ENCODE measurements at places on chromosomes 2 and 18. TPM values are rescaled to one million over a fixed set of nuclear protein-coding genes. Genes with fewer than 3 reads are reported as not detected.

DNA sequence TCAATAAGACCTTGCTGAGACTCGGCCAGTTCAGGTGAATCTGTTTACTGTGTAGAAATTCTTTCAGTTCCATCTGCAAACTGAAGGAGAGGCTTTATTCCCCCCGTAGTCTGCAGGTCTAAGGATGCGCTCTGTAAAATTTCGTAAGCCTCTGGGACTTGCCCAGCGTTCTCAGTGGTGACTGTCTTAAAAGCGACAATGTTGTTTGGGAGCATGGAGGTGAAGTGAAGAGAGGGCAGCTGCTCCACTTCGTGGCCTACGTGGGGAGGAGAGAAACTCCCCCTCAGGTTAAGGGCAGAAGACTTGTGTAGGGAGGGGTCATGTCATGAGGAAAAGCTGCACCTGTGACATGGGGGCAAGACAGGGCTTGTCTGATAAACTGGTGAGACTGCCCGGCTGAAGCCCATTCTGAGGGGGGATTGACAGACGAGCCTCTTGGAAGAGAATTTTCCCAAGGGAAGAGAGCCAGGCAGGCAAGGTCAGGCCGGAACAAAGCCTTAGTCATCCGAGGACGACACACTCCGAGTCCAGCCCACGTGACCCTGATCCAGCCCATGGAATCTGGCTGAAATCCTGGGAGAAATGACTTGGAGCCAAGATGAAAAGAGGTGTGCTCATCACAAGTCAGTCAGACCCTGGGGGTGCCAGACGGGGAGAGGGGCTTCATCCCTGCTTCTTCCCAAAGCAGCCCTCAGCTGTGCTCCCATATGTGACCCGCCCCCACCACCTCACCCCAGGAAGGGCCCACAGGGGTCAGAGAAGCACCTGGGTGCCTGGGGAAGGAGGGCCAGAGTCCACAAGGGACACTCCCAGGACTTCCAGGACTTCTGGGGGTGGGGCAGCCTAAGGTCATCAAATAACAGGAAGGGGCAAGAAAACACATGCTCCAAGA, 88.5 kb upstream of the SH3BP4 start:
- peaks cover 23% of the 10 kb centered on the region for H3K4me1 ChIP-seq
- no peaks in the 10 kb centered on the region for H3K36me3 ChIP-seq
- H3K27me3 ChIP-seq, result no peaks in the 10 kb centered on the region
- H3K4me3 ChIP-seq, result no peak overlapping the region
- DNase-seq, result peak; percentile 35
- H3K27ac ChIP-seq, result no peak overlapping the region

GRCh38 chr2:179037807-179038206, 12.1 kb downstream of the CCDC141 start:
- DNase-seq, result no peak
- H3K27me3 ChIP-seq, result no peaks in the 10 kb centered on the region
- no peaks in the 10 kb centered on the region for H3K4me1 ChIP-seq
- no peak overlapping the region for H3K4me3 ChIP-seq

DNA sequence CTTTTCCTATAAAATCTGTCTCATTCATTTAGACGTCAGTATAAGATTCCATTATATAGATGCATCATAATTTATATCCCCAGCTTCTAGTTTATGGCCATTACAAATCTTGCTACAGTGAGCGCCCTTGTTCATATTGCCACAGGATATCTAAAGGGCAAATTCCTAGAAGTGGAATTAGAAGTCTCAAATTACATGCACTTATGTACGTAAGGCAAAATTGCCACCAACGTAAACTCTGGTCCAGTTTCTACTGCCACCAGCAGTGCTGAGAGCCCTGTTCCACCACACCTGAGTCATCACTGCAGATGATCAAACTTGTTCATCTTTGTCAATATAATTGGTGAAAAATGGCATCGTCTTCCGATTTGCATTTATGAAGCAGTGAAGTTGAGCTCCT, 90.9 kb upstream of the ID2 start:
- DNase-seq, result no peak
- no peaks in the 10 kb centered on the region for H3K27me3 ChIP-seq
- H3K4me1 ChIP-seq, result no peaks in the 10 kb centered on the region
- H3K36me3 ChIP-seq, result no peaks in the 10 kb centered on the region

GRCh38 chr2:216540920-216541319, 42.3 kb downstream of the RPL37A start:
- no peak overlapping the region for H3K4me3 ChIP-seq
- no peaks in the 10 kb centered on the region for H3K36me3 ChIP-seq
- H3K4me1 ChIP-seq, result peaks cover 39% of the 10 kb centered on the region
- no peak for DNase-seq
- H3K27ac ChIP-seq, result peak overlapping the region; percentile 81

GRCh38 chr2:230941202-230942180, 16.4 kb upstream of the GPR55 start:
- no peak overlapping the region for H3K4me3 ChIP-seq
- no peak overlapping the region for H3K27ac ChIP-seq
- no peaks in the 10 kb centered on the region for H3K36me3 ChIP-seq
- no peak for DNase-seq
- H3K27me3 ChIP-seq, result no peaks in the 10 kb centered on the region

DNA sequence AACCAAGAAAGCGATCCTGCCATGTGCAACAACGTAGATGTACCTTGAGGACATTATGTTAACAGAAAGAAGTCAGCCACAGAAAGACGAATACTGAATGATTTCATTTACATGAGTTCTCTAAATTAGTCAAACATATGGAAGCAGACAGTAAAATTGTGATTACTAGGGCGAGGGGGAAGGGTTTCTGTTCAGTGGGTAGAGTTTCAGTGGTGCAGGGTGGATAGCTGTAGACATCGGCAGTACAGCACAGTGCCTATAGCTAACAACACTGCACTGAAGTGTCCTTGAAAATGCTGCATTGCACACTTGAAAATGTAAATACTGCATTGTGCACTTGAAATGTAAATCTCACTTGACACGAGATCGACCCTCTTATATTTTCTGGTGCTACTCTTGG, 275.3 kb downstream of the GALR1 start:
- no peak overlapping the region for H3K27ac ChIP-seq
- H3K4me1 ChIP-seq, result no peaks in the 10 kb centered on the region
- H3K36me3 ChIP-seq, result no peaks in the 10 kb centered on the region
- no peak overlapping the region for H3K4me3 ChIP-seq
- no peak for DNase-seq

- no peaks in the 10 kb centered on the region for H3K27me3 ChIP-seq
- H3K4me3 ChIP-seq, result no peak overlapping the region
- H3K27ac ChIP-seq, result no peak overlapping the region
These were observed 97.4 kb upstream of the UBE2E3 start for GRCh38 chr2:180882959-180883358.

GRCh38 chr2:24088821-24089359, 4.3 kb upstream of the TP53I3 start:
- H3K27ac ChIP-seq, result no peak overlapping the region
- H3K4me3 ChIP-seq, result no peak overlapping the region
- H3K4me1 ChIP-seq, result peaks cover 4% of the 10 kb centered on the region
- peaks cover 6% of the 10 kb centered on the region for H3K36me3 ChIP-seq

DNA sequence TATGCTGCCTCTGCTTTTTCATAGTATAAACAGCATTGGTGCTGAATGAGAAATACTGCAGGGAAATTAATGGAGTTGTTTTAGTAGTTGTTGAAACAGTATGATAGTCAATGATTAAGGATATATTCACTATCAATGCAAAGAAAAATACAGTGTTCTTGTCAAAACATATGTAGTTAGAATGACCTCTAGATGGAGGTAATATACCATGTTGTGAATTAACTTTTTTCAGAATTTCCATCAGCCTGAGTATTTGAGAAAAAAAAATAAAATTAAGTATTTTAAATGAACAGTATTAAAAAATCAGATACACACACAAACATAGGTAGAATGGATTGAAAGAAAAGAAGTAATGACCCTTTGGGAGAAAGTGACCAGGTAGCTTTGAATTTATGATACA, 59.5 kb downstream of the RMDN2 start:
- DNase-seq, result no peak
- H3K27me3 ChIP-seq, result no peaks in the 10 kb centered on the region
- H3K36me3 ChIP-seq, result no peaks in the 10 kb centered on the region
- H3K4me3 ChIP-seq, result no peak overlapping the region
- no peaks in the 10 kb centered on the region for H3K4me1 ChIP-seq
- no peak overlapping the region for H3K27ac ChIP-seq

GRCh38 chr2:1253629-1254028, 159.6 kb upstream of the TPO start:
- no peak overlapping the region for H3K27ac ChIP-seq
- no peak overlapping the region for H3K4me3 ChIP-seq
- no peaks in the 10 kb centered on the region for H3K36me3 ChIP-seq
- no peaks in the 10 kb centered on the region for H3K4me1 ChIP-seq

GRCh38 chr2:20100711-20101110, 49.3 kb upstream of the LAPTM4A start:
- H3K4me1 ChIP-seq, result peaks cover 8% of the 10 kb centered on the region
- peaks cover 3% of the 10 kb centered on the region for H3K27me3 ChIP-seq
- no peak overlapping the region for H3K4me3 ChIP-seq
- H3K27ac ChIP-seq, result no peak overlapping the region

DNA sequence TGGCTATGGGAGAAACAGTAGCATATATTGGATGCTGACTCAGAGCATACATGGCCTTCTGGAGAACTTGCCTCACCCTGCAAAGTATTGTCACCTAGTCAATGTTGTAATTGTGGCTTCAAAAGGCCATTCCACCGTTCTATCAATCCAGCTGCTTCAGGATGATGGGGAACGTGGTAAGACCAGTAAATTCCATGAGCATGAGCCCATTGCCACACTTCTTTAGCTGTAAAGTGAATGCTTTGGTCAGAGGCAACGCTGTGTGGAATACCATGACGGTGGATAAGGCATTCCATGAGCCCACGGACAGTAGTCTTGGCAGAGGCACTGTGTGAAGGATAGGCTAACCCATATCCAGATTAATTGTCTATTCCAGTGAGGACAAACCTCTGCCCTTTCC, 1300.1 kb upstream of the ACVR2A start:
- H3K4me1 ChIP-seq, result no peaks in the 10 kb centered on the region
- no peaks in the 10 kb centered on the region for H3K27me3 ChIP-seq
- H3K36me3 ChIP-seq, result no peaks in the 10 kb centered on the region

DNA sequence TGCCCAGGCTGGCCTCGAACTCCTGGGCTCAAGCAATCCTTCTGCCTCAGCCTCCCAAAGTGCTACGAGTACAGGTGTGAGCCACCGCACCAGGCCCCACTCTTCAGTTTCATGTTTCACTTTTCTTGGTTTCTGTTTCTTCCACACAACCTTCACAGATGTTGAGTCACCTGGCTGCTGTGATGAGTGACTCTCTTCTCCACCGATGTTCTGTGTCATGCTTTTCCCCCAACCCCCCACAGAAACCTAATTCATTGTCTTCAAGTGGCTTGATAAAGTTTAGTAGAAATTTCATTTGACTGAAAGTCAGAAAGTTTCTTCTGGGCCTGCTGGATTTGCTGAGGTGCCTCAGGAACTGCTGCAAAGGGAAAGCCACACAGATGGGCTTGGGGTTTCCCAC, 78.5 kb downstream of the SPHKAP start:
- no peak overlapping the region for H3K4me3 ChIP-seq
- no peaks in the 10 kb centered on the region for H3K4me1 ChIP-seq
- DNase-seq, result no peak
- no peak overlapping the region for H3K27ac ChIP-seq
- H3K36me3 ChIP-seq, result peaks cover 10% of the 10 kb centered on the region

DNA sequence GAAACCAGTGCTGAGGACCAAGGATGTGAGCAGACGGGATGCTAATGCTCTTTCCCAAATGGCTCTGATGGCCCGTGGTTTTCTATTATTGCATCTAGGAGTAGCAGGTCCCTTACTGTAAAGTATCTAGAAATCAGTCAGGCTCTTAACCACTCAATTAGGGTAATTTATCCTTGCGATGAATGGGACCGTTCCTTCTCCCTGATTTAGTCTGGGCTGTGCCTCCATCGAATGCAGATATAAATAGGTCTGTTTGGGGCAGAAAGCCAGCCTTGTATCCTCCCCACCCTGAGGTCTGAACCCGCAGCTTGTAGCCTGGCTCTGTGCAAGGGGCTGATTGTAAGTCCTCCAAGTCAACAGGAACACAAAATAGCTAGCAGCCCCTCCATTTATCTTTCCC, 9.5 kb upstream of the SMARCAL1 start:
- H3K36me3 ChIP-seq, result no peaks in the 10 kb centered on the region
- H3K27ac ChIP-seq, result no peak overlapping the region
- no peak for DNase-seq
- peaks cover 9% of the 10 kb centered on the region for H3K27me3 ChIP-seq

- H3K4me3 ChIP-seq, result no peak overlapping the region
- no peaks in the 10 kb centered on the region for H3K27me3 ChIP-seq
- H3K36me3 ChIP-seq, result no peaks in the 10 kb centered on the region
- H3K27ac ChIP-seq, result no peak overlapping the region
These were observed 150.0 kb upstream of the LRP1B start for GRCh38 chr2:142280831-142281230.

- H3K36me3 ChIP-seq, result no peaks in the 10 kb centered on the region
- no peak for DNase-seq
- H3K4me3 ChIP-seq, result no peak overlapping the region
- no peaks in the 10 kb centered on the region for H3K4me1 ChIP-seq
- no peaks in the 10 kb centered on the region for H3K27me3 ChIP-seq
These were observed 22.6 kb upstream of the USP34 start for GRCh38 chr2:61493523-61493942.

DNA sequence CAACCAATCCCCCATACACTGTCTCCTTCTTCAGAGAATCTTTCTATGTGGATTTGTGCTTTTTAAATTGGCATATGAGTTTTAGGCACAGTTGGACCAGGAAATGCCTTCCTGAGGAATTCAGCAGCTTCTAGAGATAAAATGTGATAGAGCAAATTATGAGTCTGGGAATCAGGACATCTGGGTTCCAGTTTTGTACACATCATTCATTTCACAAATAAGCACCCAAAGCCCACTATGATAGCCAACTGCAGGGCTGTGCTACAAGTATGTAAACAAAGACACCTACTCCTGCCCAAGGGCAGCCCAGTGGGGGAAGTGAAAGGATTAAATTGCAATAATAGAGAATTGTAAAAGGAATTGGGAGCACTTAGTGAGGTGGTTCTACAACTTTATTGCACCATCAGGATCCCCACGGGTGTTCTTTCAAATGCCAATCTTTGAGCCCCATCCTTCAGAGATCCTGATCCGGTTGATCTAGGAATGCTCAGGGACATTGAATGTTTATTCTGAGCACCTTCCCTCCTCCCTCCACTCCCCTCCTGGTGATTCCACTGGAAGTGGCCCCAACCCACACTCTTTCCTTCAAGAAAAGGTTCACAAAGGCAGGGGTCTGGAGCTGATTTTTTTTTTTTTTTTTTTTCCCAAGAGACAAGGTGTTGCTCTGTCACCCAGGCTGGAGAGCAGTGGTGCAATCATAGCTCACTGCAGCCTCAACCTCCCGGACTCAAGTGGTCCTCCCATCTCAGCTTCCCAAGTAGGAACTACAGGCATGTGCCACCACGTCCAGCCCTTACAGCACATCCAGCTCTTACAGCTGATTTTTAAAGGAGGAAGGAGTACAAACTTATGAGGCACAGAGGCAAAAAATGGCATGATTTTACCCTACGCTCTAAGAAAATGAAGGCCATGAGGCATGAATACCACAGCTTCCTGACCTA, 11.1 kb upstream of the KCMF1 start:
- H3K4me3 ChIP-seq, result no peak overlapping the region
- no peaks in the 10 kb centered on the region for H3K36me3 ChIP-seq
- no peaks in the 10 kb centered on the region for H3K4me1 ChIP-seq
- no peak overlapping the region for H3K27ac ChIP-seq
- DNase-seq, result no peak
- no peaks in the 10 kb centered on the region for H3K27me3 ChIP-seq

GRCh38 chr18:8933714-8934284, 168.7 kb upstream of the NDUFV2 start:
- no peaks in the 10 kb centered on the region for H3K36me3 ChIP-seq
- H3K4me3 ChIP-seq, result no peak overlapping the region
- no peaks in the 10 kb centered on the region for H3K4me1 ChIP-seq
- no peaks in the 10 kb centered on the region for H3K27me3 ChIP-seq

The TUBA4B gene
- not detected for total RNA-seq

The OTOS gene
- not detected for total RNA-seq

The IMP4 gene
- total RNA-seq, result 63.0 TPM

The EPAS1 gene
- total RNA-seq, result 275 TPM

The DUSP2 gene
- 2.3 TPM for total RNA-seq

The CD302 gene
- 16.7 TPM for total RNA-seq

The ARHGEF4 gene
- 2.5 TPM for total RNA-seq

The CHMP3 gene
- 162 TPM for total RNA-seq
